Activated CD8-positive, alpha-beta memory T cell treated with anti-CD3 and anti-CD28 coated beads, Interleukin-2, amount 10 ng/mL, durations not matched to agents 7 days and 5 days (primary cell): ENCODE measurements at places on chromosomes 1 and 21. TPM values are rescaled to one million over a fixed set of nuclear protein-coding genes. Genes with fewer than 3 reads are reported as not detected.

Gene TAS1R3
- total RNA-seq = 0.77 TPM

Gene RNF186
- not detected for total RNA-seq

GRCh38 chr1:207904391-207904790 is 6.5 kb downstream of the CD34 start:
- DNase-seq = no peak

DNA sequence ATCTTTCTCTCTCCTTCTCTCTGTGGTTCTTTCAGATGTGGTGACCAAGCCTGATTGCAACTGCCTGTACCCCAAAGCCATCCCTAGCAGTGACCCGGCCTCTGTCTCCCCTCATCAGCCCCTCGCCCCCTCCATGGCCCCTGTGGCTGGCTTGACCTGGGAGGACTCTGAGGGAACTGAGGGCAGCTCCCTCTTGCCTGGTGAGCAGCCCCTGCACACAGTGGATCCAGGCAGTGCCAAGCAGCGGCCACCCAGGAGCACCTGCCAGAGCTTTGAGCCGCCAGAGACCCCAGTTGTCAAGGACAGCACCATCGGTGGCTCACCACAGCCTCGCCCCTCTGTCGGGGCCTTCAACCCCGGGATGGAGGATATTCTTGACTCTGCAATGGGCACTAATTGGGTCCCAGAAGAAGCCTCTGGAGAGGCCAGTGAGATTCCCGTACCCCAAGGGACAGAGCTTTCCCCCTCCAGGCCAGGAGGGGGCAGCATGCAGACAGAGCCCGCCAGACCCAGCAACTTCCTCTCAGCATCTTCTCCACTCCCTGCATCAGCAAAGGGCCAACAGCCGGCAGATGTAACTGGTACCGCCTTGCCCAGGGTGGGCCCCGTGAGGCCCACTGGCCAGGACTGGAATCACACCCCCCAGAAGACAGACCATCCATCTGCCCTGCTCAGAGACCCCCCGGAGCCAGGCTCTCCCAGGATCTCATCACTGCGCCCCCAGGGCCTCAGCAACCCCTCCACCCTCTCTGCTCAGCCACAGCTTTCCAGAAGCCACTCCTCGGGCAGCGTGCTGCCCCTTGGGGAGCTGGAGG is 12.7 kb downstream of the CSF1 start:
- DNase-seq = no peak

- DNase-seq = no peak
Observed at GRCh38 chr1:60591583-60591982, 490.8 kb upstream of the NFIA start.

GRCh38 chr1:234825498-234826165 is 215.7 kb upstream of the IRF2BP2 start:
- DNase-seq = no peak

- DNase-seq = no peak
Observed at GRCh38 chr1:42744148-42744413, 4.0 kb upstream of the CLDN19 start.

DNA sequence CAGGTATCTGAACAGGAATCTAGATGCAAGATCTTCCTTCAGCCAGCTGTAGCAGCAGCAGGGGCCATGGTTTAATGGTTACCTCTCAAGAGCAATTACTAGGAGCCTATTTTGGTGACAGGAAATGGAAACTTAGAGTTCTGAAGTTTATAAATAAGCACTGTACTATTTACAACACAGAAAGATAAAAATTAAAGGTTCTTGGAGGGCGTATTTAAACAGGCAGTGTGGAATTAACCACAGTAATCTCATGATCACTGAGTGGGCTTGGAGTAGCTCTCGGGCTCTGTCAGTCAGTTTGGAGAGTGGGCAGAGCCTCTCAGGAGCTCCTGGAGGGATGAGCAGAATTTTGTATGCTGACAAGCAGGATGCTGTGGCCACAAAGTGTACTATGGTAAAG is 10.2 kb upstream of the FCRL5 start:
- DNase-seq = no peak
